Activated naive CD4-positive, alpha-beta T cell treated with Interleukin-2 at 50 U/mL for 16 hours (primary cell): ENCODE measurements at places on chromosomes 1 and 21.

- DNase-seq: no peak
Measured at GRCh38 chr1:18893120-18893519, 9.2 kb downstream of the ALDH4A1 start.

DNA sequence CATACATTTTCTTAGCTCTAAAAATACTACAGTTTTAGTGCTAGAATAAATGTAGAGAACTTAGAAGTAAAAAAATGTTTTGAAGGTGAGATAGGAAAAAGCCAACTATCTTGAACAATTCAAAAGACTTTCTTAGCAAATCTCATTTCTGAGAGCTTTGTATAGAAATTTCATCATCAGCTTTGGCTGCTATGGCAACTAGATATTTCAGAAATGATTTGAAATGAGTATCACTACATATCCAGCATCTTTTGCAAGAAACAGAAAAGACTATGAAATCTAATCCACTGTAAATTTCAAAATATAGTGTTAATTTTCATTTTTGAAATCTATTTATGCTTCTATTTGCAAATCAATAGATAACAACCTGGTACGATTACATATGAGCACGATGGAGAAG is 57.7 kb downstream of the RGS7 start:
- DNase-seq: no peak

GRCh38 chr1:182120411-182121258 is 59.1 kb upstream of the ZNF648 start:
- DNase-seq: no peak

GRCh38 chr1:227576189-227576588 is 12.8 kb downstream of the ZNF678 start:
- DNase-seq: no peak

DNA sequence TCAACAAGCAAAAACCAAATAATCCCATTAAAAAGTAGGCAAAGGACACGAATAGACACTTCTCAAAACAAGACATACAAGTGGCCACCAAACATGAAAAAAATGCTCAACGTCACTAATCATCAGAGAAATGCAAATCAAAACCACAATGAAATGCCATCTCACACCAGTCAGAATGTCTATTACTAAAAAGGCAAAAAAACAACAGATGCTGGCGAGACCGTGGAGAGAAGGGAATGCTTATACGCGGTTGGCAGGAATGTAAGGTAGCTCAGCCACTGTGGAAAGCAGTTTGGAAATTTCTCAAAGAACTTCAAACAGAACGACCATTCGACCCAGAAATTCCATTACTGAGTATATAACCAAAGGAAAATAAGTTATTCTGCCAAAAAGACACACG is 145.1 kb upstream of the EDN2 start:
- no peak for DNase-seq

- DNase-seq: no peak
Measured at GRCh38 chr1:243770860-243771259, 79.2 kb downstream of the AKT3 start.

GRCh38 chr21:15222707-15223106 is 157.9 kb upstream of the NRIP1 start:
- no peak for DNase-seq

- DNase-seq: peak; percentile 76
Measured at GRCh38 chr1:95043141-95043980, 29.4 kb downstream of the ALG14 start.

- no peak for DNase-seq
Measured at GRCh38 chr1:218364028-218364710, 19.0 kb downstream of the TGFB2 start.

GRCh38 chr1:9139930-9140329 is 11.0 kb upstream of the GPR157 start:
- DNase-seq: no peak

- DNase-seq: no peak
Measured at GRCh38 chr1:24109166-24109483, 2.8 kb downstream of the MYOM3 start.

- no peak for DNase-seq
Measured at GRCh38 chr1:244350027-244350426, 101.7 kb downstream of the ADSS2 start.

- DNase-seq: no peak
Measured at GRCh38 chr1:15100880-15101760, 52.4 kb upstream of the TMEM51 start.

DNA sequence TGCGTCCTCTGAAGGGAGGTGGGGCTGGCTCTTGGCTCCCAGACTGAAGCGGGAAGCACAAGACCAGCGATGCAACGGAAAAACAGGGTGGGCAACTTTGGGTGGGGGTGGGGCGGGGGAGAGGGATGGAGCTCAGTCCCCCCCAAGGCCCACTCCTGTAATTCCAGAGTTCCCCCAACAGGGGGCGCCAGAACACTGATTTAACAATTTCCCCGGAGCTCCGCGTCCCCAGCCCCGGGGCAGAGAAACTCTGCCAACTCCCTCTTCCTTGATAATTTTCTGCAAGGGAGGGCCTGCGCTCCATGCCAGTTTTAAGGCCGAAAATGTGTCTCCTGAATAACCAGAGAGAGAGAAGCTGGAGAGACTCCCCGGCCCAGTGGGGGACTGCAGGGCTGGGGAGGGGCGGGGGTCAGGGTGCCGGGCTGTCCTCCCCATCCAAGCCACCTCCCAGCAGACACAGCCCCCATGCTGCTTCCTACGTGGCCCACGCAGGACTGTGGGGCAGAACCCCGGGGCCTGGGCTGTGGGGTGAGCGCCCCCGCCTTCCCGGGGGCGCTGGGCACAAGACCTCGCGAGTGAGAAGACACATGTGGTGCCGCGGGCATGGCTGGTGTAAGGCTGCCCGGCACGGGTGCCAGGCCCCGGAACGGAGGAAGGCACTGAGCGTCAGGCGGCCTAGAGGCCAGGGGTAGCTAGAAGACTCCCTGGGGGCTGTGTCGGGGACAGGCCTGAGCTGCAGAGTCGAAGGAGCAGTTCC is 51.4 kb downstream of the KIF21B start:
- DNase-seq: peak; percentile 65

GRCh38 chr1:236753964-236754363 is 41.1 kb upstream of the MTR start:
- DNase-seq: no peak

GRCh38 chr1:221435504-221435904 is 306.4 kb downstream of the DUSP10 start:
- no peak for DNase-seq

GRCh38 chr1:200180821-200181220 is 153.3 kb downstream of the NR5A2 start:
- no peak for DNase-seq

DNA sequence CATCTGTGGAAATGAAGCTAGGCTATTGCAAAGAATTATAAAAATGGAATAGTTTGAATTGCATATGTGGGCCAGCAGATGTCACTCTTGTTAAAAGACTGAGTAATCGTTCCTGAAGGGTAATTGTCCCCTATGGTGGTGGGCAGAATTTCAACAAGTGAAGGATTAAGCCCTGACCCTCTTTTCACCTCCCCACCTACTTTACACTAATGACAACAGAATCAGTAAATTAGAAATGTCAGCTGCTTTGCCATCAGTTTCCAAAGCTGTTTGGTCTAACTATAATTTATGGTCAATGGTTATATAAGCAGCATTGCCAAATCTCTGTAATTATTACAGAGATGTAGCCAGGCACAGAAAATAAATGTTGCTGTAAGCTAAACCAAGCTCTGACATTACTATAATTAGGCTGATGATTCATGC is 898.6 kb downstream of the AMY1C start:
- no peak for DNase-seq

DNA sequence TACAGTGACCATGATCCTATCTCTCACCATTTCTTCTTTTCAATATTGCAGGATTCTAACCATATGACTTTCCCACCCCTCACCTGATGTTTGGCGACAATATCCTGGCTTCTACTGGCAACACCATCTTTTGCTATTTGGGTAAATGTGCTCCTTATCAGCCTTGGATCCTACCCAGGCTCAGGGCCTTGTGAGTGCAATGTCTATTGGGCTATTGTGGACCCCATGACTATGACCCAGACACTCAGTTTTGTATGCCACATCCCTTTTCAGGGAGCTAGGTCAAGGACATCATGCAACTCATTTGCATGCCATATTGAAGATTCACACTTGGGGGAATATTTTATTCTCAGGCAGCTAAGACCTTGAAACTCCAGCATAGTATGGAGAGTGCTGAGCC is 67.9 kb downstream of the DDR2 start:
- no peak for DNase-seq

DNA sequence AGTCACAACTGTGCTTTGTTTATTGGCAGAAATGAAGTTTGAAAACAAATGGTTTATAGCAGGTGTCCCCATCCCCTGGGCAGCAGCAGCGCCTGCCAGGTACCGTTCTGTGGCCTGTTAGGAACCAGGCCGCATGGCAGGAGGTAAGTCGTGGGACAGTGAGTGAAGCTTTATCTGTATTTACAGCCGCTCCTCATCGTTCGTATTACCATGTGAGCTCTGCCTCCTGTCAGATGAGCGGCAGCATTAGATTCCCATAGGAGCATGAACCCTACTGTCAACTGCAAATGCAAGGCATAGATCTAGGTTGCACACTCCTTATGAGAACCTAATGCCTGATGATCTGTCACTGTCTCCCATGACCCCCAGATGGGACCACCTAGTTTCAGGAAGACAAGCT is 63.4 kb upstream of the SOD1 start:
- no peak for DNase-seq

DNA sequence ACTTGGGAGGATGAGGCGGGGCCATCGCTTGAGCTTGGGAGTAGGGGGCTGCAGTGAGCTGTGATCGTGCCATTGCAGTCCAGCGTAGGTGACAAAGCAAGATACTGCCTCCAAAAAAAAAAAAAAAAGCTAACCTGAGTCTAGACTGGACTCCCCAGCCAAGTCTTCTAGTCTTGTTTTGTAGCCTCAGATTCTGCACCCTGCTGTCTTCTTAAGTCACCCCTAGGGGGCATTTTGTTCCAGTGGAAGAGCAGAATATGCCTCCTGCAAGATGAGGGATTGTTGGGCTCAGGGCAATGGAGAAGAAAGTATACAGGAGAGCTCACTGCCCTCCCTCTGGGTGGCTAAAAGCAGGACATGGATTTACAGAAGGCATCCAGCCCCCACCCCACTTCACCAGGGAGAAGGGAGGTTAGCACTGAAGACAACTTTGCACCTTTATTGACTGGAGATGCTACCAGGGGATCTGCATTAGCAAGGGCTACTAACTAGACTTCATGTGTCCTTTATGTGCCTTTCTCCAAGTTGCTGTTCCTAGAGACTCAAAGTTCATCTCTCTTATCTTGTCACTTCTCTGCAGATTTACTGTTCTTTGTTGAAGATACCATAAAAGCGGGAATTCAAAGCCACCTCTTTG is 15.3 kb upstream of the RNF187 start:
- no peak for DNase-seq

- DNase-seq: no peak
Measured at GRCh38 chr1:41467673-41468072, 16.8 kb downstream of the EDN2 start.

GRCh38 chr21:38422082-38422481 is 76.2 kb downstream of the ERG start:
- DNase-seq: no peak

- no peak for DNase-seq
Measured at GRCh38 chr1:54928327-54928726, 41.3 kb upstream of the DHCR24 start.

DNA sequence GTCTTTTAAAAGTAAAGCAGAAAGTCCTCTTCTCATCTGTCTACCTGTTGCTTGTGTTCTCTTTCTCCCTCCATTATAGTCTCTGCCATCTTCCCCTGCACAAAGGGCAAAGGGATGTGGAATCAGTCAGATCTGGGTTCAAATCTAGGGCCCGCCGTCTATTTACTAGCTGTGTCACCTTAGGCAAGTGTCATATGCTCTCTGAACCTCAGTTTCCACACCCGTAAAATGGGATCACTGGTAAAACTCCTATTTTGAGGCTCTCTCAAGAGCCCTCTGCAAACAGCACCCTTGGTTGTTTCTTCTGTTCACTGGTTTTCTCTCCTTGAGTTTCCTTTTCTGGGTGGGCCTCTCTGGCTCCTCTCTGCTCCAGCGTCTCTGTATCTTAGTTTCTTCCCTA is 2.6 kb upstream of the PTPRU start:
- DNase-seq: no peak

GRCh38 chr1:205229916-205230700 is 2.4 kb downstream of the TMCC2 start:
- DNase-seq: no peak

GRCh38 chr1:246032031-246032551 is 475.0 kb downstream of the SMYD3 start:
- DNase-seq: no peak

GRCh38 chr1:58911841-58912499 is 128.1 kb upstream of the JUN start:
- no peak for DNase-seq

GRCh38 chr1:223631473-223631872 is 34.0 kb downstream of the CAPN8 start:
- DNase-seq: no peak

DNA sequence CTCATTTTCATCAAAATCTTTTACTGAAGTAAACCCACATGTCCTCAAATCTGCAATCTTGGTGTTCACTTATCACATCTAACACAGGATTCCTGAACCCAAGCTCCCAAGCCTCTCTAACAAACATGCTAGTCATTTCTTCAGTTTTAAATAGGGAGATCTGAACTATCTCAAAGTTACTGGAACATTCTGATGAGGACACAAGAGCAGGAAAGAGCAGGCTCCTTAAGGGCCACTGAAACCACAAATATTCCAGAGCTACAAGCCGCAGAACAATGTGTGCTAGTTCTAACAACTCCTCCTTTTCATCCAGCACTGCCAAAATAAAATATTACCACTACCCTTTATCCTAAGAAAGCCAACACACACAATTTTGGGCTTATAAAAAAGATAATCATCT is 38.9 kb downstream of the WARS2 start:
- no peak for DNase-seq

- DNase-seq: no peak
Measured at GRCh38 chr21:31252091-31252490, 92.0 kb downstream of the TIAM1 start.

- DNase-seq: no peak
Measured at GRCh38 chr1:50841791-50842387, 118.2 kb downstream of the FAF1 start.

GRCh38 chr1:80445033-80445432 is 1355.7 kb upstream of the ADGRL2 start:
- no peak for DNase-seq

DNA sequence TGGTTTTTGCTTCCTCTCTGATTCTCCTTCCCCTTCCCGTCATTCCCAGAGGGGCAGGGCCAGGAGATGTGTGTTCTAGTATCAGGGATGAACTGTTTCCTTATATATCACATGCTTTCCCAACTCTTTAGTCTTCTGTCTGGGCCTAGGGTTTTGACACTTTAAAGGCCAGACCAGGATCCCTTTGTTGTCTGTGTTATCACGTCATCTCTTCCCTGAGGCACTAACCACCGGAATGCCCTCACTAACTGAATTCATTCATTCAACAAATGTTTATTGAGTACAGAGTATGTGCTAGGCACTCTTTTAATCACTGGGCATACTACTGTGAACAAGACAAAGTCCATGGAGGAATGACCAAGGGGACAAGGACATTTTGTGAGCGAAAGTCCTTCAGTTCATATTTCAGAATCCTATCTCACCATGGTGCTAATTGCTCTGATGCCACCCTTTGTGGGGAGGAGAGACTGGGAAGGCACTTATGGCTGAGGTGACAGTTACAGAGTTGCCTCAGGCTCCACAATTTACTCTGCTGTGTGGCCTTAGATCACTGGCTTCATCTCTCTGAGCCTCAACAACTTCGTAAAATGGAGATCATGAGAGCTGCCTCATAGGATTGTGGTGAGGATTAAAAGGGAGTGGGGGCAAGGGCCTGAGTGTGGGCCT is 12.0 kb upstream of the ZNF362 start:
- no peak for DNase-seq
